ENCODE measurements at places on chromosomes 11 and 22.

DNA sequence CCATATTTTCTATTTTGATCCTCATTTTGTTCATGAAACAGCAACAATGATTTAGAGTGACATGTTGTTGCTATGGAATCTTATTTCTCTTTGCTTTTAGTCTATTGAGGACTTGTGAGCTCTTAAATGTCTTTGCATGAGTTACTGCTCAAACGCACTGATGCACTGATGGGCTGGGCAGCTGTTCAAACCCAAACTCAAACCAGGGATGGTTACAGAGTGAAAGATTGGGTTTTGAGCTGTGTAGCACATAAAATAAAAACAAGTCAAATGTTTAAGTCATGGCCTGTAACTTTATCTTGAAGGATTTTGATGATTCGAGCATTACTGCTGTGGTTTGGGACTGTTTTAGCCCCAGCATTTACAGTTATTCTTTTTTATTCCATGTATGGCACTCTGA is 20.1 kb upstream of the NCAM1 start:
- DNase-seq = no peak

- no peak for DNase-seq
Measured at GRCh38 chr11:65479184-65480145, 19.4 kb upstream of the MALAT1 start.

GRCh38 chr11:27451244-27451965 is 21.2 kb downstream of the LGR4 start:
- no peak for DNase-seq

DNA sequence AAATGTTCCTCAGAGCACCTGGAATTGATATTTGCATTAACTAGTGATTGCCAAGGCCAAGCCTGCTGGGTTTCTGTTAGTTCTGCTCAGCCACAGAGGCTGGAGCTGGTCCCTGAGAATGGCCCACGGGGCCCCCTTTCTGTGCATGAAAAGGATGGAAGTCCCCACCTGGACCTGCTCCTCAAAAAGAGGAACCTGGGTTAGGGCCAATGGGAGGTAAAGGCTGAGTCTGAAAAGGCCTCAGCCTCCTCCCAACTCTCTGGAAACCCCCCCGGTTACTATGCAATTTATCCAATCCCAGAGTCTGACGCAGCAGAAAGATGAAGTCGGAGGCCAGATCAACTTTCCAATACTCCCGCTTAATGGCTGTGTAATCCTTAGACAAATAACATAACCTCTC is 6.8 kb upstream of the CREB3L1 start:
- DNase-seq = no peak

DNA sequence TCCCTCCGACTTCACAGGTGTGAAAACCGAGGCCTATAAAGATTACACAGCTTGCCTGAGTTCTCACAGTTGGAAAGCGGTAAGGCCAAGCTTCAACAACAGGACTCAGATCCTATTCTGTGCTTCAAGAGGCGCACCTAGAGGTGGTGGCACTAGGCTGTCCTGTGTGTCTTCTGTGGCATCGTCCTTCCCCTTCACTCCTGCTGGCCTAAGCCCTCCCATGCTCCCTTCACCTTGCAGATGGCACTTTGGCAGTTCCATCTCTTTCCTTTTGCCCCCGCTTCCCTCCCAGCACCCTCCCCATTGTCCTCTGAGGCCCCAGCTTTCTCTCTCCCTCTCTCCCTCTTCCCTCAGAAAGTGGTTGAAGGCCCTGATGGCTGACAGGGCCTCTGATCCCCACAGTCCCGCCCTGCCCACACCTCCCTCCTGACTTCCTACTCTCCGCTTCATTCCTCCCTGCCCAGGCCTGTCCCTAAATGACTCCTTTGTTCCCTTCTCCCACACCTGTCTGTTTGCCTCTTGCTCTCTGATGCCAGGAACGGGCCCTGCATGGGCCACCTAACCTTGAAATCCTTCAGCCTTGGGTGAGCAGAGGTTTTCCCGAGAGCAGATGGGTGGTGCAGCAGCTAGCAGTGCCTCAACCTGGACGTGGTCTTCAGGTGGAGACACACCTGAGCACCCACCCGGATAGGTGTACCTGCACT is 5.8 kb downstream of the TRIM29 start:
- DNase-seq = no peak

DNA sequence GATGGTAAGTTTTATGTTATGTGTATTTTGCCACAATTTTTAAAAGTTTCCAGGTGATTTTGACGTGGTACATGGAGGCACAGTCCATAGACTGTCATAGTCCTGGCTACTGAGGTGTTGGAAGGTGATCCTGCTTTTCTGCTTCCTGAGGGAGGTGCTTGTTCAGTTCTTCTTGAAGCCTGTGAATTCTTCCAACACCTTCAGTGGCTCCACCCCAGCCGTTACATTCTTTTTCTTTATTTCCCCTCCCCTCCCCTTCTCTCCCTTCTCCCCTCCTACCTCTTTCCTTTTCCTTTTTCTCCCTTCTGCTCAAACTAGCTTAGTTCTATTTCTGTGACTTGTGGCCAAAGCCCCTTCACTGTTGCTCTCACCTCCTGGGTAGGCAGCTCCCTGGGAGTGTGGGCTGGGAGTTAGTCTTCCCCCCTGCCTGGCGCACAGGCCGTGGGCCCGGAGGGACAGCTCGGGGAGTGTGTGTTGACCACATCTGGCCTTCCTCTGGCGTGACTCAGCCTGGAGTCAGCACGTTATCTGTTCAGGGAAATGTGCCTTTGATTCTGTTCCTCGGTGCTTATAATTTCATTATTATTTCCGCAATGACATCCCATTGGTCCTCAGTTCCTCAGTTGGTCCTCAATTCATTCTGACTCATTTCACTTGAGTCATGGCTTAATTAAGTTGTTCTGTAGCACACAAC is 566.2 kb downstream of the TBC1D22A start:
- no peak for DNase-seq

DNA sequence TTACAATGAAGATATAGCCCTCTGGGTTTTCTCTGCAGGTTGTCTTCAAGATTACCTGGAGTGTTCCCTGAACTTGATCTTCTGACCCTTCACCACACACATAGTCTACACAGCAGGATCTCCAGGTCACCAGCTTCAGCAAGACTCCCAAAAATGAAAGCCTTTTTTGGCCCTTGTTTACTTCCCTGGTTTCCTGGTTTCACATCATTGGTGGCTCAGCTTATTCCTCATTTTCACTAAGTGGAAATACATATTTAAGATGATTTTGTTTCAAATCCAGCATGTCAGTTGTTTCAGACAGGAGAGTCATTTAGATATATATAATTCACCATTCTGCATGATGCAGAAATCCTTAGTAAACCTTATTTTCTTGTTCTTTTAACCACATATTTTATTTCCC is 41.6 kb upstream of the MPEG1 start:
- DNase-seq = no peak

All from T follicular helper cell (primary cell).